Hematopoietic multipotent progenitor cell treated with erythropoietin and hydrocortisone succinate and interleukin-3 and kit ligand, for 8 days (in vitro differentiated cells): ENCODE measurements at places on chromosomes 4 and X.

DNA sequence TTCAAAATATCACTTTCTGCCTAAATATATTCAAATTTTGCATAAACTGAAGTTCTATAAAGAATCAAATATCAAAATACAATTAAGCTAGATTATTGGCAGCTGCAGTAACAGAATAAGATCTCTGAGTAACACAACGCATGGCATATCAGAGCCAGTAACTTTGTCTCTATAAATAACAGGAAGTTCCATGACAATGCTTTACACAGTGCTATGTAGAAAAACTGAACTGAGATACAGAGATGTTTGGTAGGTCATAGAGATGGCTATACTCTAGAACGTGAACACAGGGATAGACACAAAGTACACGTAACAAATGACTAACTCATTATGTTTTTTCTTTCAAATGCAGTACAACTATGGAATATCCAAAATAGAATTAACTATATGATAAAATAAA, 18.2 kb downstream of the UBE2D3 start:
- no peak for DNase-seq

- DNase-seq, result no peak
Measured at GRCh38 chrX:10470009-10470408, 150.4 kb downstream of the MID1 start.

GRCh38 chrX:118688935-118689334, 38.5 kb upstream of the IL13RA1 start:
- DNase-seq, result no peak

DNA sequence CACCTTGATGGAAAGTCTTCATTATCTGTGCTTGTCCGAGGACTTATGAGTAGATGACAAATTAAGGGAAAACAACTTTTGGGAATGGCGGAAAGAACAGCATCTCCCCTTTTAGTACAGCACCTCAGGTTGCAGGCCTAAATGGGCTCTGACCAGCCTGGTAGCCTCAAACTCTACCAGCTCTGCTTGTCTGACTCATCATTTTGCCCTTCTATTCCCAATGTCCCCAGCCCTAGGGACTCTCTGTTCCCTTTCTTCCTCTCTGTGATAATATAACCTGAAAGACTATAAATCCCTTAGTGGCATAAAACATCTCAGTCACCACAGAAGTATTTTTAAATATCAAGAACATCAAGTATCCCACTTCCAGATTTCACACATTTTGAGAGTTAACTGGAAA, 121.9 kb downstream of the THOC2 start:
- DNase-seq, result no peak

DNA sequence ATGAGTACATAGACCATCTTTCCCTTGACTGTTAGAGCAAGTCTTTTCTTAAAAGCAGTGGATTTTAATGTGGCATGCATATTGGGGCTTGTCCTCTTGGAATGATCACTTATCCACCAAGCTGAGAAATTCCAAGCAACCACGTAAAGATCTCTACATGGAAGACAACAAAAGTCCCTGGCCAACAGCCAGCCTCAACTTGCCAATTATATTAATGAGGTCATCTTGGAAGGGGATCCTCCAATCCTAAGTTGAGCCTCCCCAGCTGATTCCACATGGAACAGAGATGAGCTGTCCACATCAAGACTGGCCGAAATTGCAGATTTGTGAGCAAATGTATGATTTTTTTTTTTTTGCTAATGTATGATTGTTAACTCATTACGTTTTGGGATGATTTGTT, 20.6 kb upstream of the FTHL17 start:
- no peak for DNase-seq
